MCF 10A (cell line): ENCODE measurements at places on chromosomes 12 and 14.

DNA sequence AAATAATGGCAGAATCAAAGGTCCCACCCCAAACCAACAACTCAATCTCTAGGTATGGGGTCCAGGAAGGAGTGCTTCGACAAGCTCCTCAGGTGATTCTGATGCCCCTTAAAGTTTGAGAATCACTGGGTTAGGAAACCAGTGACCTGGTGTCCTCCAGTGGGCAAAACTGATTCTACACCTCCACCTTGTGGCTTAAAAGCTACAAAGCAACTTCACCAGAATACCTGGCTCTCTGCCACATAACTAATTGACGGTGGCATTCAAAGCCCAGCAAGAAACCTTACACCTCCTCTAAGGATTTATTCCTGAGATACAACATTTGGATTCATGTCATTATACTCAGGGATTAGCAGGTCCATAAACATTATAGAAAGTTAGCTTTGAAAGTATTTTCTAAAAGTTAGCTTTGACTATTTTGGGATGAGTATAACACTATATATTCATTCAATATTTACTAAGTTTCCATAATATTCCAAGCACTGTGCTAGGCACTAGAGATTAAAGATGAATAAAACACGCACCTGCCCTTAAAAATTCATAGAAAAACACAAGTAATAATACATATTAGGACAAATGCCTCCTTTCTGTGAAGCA lies 45.4 kb downstream of the DCAF5 start:
- peak; percentile 84 for DNase-seq

- no peak for DNase-seq
These were observed 328.8 kb upstream of the PDE3A start for GRCh38 chr12:20039562-20039961.

- peak; percentile 82 for DNase-seq
These were observed at the start of gene DGKA for GRCh38 chr12:55930771-55931316. TSS of gene DGKA (plus strand) at chr12:55931162. CDS start at chr12:55936504, 5,342 bp downstream.

DNA sequence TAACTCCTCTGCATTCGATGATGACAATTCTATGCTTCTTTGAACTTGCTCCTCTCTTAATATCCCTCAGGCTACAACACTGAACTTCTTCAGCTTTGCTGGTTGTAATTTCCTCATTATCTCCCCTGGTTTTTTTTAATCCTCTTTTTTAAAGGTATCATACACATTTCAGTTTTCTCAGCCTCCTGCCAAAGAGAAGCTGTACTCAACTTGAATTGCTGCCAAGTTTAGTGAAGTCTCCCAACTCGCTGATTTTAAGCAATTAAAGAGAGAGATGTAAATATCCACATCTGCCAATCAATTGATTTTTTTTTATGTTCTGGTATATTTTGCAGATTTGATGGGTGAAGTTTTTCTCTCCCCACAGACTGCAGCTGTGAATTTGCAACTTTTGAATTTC lies 817.8 kb downstream of the GALC start:
- no peak for DNase-seq

- no peak for DNase-seq
These were observed 56.4 kb upstream of the CISTR start for GRCh38 chr12:53808023-53808705.

GRCh38 chr14:65446159-65446558 lies 33.6 kb downstream of the FUT8 start:
- peak; percentile 28 for DNase-seq

GRCh38 chr14:71338153-71338552 lies 430.9 kb downstream of the PCNX1 start:
- no peak for DNase-seq

- no peak for DNase-seq
These were observed 3.6 kb upstream of the NPAS3 start for GRCh38 chr14:32934881-32935633.

GRCh38 chr14:72142328-72142727 lies 210.1 kb downstream of the RGS6 start:
- no peak for DNase-seq

GRCh38 chr12:12983420-12984035 lies 16.5 kb downstream of the HEBP1 start:
- DNase-seq: peak; percentile 65

DNA sequence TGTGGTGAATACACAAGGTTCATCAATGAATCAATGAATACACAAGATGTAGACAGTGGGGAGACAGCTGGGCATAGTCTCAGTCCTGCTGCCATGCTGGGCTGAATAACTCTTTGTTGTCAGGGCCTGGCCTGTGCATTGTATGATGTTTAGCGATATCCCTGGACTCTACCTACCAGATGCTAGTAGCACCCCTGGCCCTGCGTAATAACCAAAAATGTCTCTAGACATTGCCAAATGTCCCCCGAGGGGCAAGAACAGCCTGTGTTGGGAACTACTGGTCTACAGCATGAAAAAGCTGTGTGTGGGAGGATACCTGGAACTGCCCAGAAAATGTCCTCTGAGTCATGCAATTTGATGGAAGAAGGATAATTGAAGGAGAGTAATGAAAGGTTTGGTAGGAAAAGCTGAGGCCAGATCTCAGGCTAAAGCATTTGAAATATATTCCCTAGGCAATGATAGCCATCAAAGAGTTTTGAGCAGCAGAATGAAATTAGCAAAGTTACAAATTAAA lies 128.2 kb downstream of the TMEM30B start:
- peak; percentile 86 for DNase-seq
